ENCODE measurements at places on chromosomes 7 and 10. TPM values are rescaled to one million over a fixed set of nuclear protein-coding genes. Genes with fewer than 3 reads are reported as not detected.

The FAM25A gene
- not detected for total RNA-seq

The TYSND1 gene
- total RNA-seq: 12.5 TPM

The ADIRF gene
- total RNA-seq: 0.21 TPM

The FAM24B gene
- total RNA-seq: 12.9 TPM

The CCDC71L gene
- total RNA-seq: 16.9 TPM

The UTF1 gene
- 0.16 TPM for total RNA-seq

The EVX1 gene
- not detected for total RNA-seq

The EPHB6 gene
- 0.53 TPM for total RNA-seq

The UNC5B gene
- 0.48 TPM for total RNA-seq

The PRPS1L1 gene
- not detected for total RNA-seq

The ANKRD61 gene
- 0.50 TPM for total RNA-seq

The ZEB1 gene
- 10.5 TPM for total RNA-seq

The FGF8 gene
- total RNA-seq: not detected

The TFEC gene
- total RNA-seq: not detected

The SLC18A2 gene
- not detected for total RNA-seq

The DNAH11 gene
- 0.04 TPM for total RNA-seq

The DRGX gene
- not detected for total RNA-seq

The ITGA8 gene
- total RNA-seq: not detected

The CYP26A1 gene
- 2.7 TPM for total RNA-seq

The VAX1 gene
- total RNA-seq: 1.7 TPM

The RAB19 gene
- total RNA-seq: not detected

The ADARB2 gene
- total RNA-seq: not detected

The LBX1 gene
- not detected for total RNA-seq

The NPSR1 gene
- not detected for total RNA-seq

The SEPTIN14 gene
- total RNA-seq: not detected

The MRLN gene
- not detected for total RNA-seq

The SLC13A1 gene
- not detected for total RNA-seq

The CXCL12 gene
- total RNA-seq: not detected

The CYP2C19 gene
- not detected for total RNA-seq

The HOXA9 gene
- 0.68 TPM for total RNA-seq

The UCMA gene
- not detected for total RNA-seq

The MYL7 gene
- total RNA-seq: not detected

The SPAG6 gene
- total RNA-seq: not detected

The NOC3L gene
- total RNA-seq: 24.2 TPM

The OR6B1 gene
- total RNA-seq: not detected

The FXYD4 gene
- total RNA-seq: not detected

The AKR1C4 gene
- total RNA-seq: 0.30 TPM

The FAM237B gene
- not detected for total RNA-seq

The ELOVL3 gene
- total RNA-seq: 0.19 TPM

The MAT1A gene
- not detected for total RNA-seq

The SPDYE8 gene
- not detected for total RNA-seq

The CYP2E1 gene
- 0.22 TPM for total RNA-seq

The GCK gene
- not detected for total RNA-seq

The GIMAP1 gene
- not detected for total RNA-seq

The TMEM196 gene
- total RNA-seq: not detected

The PRR15 gene
- total RNA-seq: 2.3 TPM

The CELF2 gene
- not detected for total RNA-seq

Measured in A549 treated with RU486 at 1 μM for 4 hours (cell line).